Activated naive CD4-positive, alpha-beta T cell treated with anti-CD3 and anti-CD28 coated beads, Interleukin-2, amount 50 U/mL, for 72 hours (primary cell): ENCODE measurements at places on chromosomes 12 and 14.

DNA sequence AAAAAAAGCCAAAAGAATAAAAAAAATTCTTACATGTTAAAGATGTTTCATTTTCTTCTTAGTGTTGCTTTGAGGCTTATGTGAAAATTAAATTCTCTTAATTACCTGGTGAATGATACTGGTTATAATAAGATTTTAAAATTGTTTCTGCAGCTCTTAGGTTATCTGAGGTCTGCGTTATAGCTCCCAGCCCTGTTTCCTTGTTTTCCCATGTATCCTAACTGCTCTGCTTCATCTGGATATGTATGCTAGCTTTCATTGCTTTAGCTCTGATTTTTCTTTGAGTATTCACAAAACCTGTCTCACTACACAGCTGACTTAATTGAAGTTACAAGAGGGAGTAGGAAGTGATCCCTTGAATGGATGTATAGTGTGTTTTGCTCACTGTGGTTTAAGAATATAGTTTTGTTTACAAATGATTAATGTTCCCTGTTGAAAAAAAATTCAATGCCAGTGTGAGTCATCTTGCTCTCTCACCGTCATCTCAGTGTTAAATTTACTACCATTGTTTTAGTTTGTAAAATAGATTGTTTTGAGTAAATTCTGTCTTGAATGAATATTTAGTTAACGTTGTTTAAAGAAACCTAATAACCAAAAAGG, 26.8 kb downstream of the CPSF6 start:
- DNase-seq = no peak

GRCh38 chr14:85701763-85702162, 171.8 kb downstream of the FLRT2 start:
- DNase-seq = no peak

DNA sequence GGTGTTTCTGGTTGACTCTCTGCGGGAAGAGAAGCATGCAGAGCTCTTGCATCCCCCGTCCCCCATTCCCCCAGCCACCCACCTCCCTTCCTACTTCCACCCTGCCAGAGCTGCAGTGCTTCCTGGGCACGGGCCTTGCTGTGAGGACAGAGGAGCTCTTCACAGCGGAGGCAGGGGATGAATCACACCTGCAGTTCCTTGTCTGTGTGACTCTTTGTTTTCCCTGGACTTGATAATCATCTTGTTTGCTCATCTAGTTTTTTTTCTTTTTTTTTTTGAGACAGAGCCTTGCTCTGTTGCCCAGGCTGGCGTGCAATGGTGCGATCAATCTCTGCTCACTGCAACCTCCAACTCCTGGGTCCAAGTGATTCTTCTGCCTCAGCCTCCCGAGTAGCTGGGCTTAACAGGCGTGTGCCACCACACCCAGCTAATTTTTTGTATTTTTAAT, 27.8 kb downstream of the ANKRD9 start:
- no peak for DNase-seq

- DNase-seq = no peak
Observed at GRCh38 chr12:13980538-13981295, 685 bp downstream of the GRIN2B start.

DNA sequence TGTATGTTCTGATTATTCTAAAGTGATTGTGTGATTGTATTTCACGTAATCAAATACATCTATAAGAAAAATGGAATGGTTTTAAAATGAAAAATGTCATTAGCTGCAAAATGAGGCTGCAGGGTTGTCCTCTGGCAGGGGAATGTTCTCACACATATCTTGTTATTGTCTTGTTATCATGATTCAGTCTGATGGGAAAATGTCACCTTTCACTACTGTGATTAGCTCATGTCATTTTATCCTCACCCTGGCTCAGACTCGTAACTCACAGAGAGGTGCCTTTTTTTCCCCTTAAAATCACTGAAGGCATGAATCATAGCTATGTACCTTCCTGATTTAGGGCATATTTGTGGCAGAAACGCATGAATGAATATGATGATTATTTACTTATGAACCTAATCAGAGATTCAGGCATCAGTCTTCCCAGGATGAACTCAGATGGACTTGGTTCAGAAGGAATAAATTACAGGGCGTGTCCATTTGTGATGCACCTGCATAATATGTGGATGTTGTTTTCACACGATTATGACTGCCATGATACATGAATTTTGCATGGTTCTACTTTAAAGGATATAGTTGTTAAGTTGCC, 1339.2 kb downstream of the AACS start:
- DNase-seq = no peak

DNA sequence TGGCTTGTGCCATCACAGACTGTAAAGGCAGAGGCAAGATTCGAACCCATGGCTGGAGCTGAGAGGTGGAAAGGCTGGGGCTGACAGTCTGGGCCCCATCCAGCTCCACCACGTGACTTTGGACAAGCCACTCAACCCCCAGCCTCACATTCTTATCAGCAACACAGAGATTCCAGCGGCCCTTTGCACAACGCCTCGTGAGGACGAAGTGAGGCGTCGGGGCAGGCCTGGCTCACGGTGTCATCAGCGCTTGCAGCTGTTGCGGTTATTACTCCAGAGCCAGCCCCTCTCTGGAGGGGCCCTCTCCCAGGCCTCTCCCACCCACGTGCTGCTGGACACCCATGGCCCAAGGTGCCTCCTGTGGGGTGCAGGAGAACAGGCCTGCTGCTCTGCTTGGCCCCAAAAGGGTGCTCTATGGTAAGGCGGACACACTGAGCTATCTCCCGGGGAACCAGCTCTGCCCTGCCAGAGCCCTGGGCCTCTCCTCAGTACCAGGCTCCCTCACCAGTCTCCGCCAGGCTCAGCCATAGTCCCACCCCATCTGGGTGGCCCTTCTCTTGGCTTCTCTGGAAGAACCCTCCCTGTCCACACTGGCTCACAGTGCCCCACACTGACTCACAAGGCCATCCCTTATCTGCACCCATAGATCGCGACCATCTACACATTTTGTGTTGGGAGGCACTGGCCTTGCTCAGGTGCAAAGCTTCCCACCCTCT, 21.1 kb downstream of the CHGA start:
- no peak for DNase-seq

DNA sequence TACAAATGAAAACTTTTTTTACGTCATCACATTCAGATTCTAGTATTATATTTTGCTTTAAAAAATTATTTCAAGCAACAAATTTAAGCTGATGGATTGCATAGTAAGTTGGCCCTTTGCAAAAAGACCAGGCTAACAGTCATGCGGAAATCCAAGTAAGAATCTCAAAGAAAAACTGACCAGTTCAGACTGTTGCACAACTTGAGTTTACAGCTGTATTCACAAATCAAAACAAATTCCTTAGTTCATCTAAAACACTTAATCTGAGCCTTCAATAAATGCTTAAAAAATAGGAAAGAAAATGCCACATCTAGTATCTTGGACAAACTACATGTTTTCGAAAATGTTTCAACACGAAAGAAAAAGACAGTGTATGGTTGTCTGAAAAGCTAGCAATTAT, 847 bp downstream of the CCDC59 start:
- DNase-seq = no peak

DNA sequence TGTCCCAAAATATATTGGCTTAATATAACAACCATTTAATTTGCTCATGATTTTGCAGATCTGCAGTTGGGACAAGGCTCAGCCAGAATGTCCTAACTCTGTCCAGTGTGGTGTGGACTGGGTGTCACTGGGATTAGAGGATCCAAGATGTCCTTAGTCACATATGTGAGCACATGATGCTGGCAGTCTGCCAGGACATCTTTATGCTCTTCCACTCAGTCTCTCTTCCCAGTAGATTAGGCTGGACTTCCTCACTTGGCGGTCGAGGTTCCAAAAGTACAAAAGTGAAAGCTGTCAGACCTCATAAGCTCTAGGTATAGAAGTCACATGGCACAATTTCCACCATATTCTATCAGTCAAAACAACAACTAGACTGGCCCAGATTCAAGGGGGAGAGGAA, 167.9 kb upstream of the NTF3 start:
- DNase-seq = no peak
